ENCODE measurements at places on chromosomes 7 and 10.

- no peak for DNase-seq
These were observed 10.9 kb upstream of the IKZF1 start for GRCh38 chr7:50293509-50294179.

- DNase-seq: no peak
These were observed 84.9 kb downstream of the INHBA start for GRCh38 chr7:41617987-41618386.

DNA sequence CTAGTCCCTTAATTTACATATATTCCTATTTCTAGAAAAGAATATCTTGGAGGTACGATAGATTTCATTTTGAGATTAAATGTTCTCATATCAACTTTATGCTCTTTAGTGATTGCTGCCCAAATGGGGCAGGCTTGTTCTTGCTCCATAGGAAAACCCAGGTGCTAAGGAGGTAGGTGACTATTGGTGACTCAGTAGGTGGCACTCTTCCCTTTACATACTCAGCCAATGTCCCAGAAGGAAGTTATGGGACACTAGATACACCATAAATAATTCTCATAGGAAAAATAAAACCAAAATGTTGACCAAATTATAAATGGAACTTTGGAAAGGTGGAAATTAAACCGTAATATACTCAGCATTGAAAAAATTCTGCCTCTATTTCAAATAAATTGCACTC lies 4.0 kb downstream of the SKAP2 start:
- no peak for DNase-seq

DNA sequence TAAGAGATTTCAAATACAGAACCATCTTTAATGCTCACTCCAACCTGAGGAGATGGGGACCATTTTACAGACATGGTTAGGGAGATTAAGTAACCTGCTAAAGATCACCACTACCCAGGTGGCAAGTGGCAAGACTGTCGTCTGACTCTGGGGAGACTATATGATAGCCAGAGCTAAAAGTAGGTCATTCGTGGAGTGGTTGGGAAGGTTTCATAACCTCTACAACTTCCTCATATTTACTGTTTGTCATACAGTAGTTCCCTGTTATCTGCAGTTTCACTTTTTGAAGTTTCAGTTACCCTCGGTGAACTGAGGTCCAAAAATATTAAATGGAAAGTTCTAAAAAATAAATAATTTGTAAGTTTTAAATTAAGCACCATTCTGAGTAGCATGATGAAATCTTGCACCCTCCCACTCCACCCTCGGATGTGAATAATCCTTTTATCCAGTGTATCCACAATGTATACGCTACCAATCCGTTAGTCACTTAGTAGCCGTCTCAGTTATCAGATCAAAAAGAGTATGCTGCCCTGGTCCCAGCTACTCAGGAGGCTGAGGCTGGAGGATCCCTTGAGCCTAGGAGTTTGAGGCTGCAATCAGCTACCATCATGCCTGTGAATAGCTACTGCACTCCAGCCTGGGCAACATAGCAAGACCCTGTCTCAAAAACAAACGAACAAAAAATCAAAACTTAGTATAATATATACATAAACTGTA lies 14.9 kb upstream of the LGI1 start:
- DNase-seq: no peak

Measured in stimulated activated CD8-positive, alpha-beta memory T cell treated with anti-CD3 and anti-CD28 coated beads, Interleukin-12 subunit alpha, Interleukin-12 subunit beta, amount 100 ng/mL, for 1 hour (primary cell).